ENCODE measurements at places on chromosomes 16 and 17. TPM values are rescaled to one million over a fixed set of nuclear protein-coding genes. Genes with fewer than 3 reads are reported as not detected.
A peak's percentile ranks its signal among the peaks of the same experiment; 100 is the strongest.

HNF1B gene
- not detected for polyA plus RNA-seq

RNU2-1 gene
- polyA plus RNA-seq = not detected

NDRG4 gene
- polyA plus RNA-seq = 20.7 TPM

KRT33A gene
- polyA plus RNA-seq = not detected

PRSS36 gene
- polyA plus RNA-seq = 0.39 TPM

SPATA32 gene
- polyA plus RNA-seq = not detected

PTGES3L gene
- polyA plus RNA-seq = 3.3 TPM

TVP23B gene
- 19.1 TPM for polyA plus RNA-seq

KCNJ12 gene
- polyA plus RNA-seq = 0.13 TPM

TCAP gene
- polyA plus RNA-seq = 0.22 TPM

DNA sequence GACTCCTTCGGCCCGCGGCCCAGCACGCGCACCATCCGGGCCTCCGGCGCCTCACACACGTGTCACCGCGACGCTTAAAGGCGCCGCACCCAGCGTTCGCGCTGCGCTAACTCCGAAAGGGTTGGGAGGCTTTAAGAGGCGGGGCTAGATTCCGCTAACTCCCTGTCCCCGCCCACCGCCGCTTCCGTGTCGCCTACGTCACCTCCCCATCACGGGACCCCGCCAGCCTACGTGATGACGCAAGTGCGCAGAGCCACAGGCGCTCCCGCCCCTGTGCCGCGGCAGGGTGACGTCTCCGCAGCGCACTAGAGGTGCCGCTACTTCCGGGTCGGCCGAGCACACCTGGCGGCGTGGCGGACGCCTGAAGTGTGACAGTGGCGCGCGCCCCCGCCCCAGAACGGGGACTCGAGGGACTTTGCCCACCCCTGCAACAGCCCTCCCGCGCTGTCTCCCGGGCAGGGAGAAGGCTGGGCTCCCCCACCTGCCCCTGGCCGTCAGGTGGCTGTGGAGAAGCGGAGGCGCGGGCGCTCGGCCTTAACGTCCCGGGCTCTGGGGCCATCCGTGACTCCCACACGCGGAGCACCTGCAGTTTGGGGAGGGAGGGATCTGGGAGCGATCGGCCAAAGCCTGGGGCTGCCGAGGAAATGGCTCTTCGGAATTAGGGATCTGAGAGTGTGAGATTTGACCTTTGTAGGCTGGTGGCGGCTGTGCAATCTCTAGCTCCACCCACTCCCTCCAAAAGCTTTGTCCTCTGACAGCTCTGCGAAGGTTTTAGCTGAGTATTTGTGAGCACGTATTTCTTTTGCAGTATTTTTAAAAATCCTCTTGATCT, at the start of gene USP36:
USP36 (minus strand) TSS at position 35 of the 832 bp plus-strand sequence. CDS start 4,451 bp downstream, outside the sequence.
- DNase-seq = peak; percentile 88

- DNase-seq = no peak
Observed at GRCh38 chr16:72501739-72502593, 330.0 kb upstream of the PMFBP1 start.

DNA sequence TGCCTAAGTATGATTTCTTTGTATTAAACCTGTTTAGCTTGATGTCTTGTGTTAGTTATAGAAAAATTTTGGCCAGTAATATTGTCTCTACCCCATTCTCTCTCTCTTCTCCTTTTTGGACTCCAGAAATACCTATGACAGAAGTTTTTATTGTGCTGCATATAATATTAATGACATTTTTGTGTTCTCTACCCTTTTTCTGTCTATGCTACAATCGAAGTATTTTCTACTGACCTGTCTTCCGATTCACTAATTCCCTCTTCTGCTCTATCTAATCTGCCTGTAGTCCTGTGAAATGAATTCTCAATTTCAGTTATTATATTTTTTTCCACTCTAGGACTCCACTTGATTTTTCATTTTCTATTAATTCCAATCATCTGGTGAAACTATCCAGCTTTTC, 26.0 kb upstream of the TMEM92 start:
- DNase-seq = no peak

DNA sequence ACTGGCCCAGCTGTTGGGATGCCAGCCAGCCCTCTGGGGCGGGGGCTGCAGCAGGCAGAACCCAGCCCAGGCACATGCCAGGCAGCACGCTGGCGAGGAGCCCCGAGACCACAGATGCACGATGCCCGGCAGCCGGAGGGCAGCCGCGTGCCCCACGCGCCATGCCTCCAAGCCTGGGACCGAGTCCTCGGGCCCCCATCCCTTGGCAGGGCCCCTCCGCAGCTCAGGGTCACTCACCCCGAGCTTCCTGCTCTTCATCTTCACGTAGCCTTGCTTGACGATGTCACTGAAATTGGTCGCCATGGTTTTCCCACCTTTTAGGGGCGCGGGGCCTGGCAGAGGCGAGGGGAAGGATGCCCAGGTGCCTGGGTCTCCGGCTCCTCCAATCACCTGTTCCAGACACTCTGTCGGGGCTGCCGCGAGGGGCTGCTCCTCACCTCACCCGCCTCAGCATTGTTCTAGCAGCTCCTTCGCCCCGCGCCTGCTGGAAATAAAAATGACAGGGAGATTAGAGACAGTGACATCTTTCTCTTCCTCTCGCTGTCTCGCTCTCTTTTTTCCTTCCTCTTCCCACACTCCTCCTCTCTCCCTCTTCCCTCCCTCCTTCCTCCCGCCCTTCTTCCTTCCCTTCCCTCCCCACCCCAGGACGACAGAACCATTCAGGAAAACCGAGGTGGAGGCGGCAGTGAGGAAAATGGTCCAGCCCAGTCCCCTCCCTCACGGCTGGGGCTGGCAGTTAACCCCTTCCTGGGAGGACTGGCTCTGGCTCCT, 6.9 kb downstream of the DOK4 start:
- no peak for DNase-seq

DNA sequence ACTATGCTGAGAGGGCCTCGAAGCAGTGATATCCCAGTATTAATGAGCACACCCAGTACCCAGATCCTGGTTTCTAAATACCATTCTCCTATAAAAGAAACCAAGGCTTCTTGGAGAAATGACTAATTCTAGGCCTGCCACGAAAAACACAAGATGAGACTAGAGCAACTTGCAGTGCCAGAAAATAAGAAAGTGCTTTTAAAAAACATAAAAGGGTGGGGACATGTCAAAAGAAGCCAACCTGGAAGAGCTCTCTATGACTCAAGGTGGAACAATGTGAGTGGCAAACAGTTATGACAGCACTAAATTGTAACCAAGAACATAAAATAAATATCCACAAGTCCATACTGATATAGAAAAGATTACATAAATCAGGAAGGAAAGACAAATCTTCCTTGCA, 153.2 kb upstream of the KCNJ18 start:
- DNase-seq = no peak

- DNase-seq = no peak
Observed at GRCh38 chr16:87836844-87837581, 32.3 kb downstream of the SLC7A5 start.

DNA sequence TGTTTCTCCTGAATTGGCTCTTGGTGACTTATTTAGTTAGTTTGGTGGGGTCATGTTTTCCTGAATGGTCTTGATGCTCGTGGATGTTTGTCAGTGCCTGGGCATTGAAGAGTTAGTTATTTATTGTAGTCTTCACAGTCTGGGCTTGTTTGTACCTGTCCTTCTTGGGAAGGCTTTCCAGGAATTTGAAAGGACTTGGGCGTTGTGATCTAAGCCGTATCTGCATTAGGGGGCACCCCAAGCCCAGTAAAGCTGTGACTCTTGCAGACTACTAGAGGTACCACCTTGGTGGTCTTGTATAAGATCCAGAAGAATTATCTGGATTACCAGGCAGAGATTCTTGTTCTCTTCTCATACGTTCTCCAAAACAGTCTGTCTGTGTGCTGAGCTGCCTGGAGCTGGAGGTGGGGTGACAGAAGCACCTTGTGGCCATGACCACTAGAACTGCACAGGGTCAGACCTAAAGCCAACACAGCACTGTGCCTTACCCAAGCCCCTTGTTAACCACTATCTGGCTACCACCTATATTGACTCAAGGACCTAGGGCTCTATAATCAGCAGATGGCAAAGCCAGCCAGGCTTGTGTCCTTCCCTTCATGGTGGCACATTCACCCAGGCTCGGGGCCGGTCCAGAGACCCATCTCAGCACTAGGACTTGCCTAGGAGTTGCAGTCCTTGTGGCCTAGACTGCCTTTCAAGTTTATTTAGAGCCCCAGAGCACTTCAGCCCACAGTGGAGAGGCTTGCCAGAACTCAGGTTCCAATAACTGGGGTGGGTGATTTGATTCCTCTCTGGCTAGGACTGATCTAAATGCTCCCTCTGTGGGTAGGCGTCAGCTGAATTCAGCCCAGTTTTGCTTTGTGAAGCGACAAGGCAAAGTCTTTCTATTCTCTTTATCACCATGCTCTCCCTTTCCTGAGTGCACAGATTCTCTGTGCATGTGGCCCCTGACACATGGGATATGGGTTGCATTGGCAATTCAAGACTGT, 11.0 kb downstream of the RNF135 start:
- DNase-seq = no peak

- no peak for DNase-seq
Observed at GRCh38 chr16:26430618-26431017, 636.1 kb upstream of the C16orf82 start.

DNA sequence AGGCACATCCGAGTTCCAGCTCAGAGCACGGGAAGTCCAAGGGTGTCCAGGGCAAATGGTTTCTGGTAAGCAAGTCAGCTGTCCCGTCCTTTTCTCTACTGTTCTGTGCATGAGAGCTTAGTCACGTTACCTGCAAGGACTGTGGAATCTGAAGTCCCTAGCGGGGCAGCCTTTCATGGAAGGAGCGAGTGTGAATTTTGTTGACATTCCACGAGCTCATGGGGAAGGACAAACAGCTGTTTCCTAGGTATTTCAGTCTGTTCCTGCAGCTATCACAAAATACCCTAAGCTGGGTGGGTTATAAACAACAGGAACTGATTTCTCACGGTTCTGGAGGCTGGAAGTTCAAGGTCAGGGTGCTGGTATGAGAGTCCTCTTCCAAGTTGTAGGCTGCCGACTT, 109.2 kb downstream of the SDR42E1 start:
- no peak for DNase-seq

DNA sequence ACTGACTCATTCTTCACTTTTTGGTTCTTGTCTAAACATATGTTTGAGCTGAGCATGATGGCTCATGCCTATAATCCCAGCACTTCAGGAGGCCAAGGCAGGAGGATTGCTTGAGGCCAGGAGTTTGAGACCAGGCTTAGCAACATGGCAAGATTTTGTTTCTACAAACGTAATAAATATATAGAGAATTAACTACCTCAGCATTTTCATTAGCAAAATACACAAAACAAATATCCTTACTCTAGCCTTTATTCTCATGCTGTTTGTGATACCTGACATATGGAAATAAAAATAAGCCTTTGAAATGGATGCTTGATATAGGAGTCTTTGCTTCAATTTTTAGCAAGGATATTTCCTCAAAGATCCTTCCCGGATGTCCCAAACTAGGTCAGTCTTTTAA, 132.8 kb downstream of the ABCC1 start:
- DNase-seq = no peak

- DNase-seq = no peak
Observed at GRCh38 chr17:50272711-50273653, 1.3 kb upstream of the TMEM92 start.

- DNase-seq = no peak
Observed at GRCh38 chr17:18141210-18141803, 32.8 kb downstream of the MYO15A start.

DNA sequence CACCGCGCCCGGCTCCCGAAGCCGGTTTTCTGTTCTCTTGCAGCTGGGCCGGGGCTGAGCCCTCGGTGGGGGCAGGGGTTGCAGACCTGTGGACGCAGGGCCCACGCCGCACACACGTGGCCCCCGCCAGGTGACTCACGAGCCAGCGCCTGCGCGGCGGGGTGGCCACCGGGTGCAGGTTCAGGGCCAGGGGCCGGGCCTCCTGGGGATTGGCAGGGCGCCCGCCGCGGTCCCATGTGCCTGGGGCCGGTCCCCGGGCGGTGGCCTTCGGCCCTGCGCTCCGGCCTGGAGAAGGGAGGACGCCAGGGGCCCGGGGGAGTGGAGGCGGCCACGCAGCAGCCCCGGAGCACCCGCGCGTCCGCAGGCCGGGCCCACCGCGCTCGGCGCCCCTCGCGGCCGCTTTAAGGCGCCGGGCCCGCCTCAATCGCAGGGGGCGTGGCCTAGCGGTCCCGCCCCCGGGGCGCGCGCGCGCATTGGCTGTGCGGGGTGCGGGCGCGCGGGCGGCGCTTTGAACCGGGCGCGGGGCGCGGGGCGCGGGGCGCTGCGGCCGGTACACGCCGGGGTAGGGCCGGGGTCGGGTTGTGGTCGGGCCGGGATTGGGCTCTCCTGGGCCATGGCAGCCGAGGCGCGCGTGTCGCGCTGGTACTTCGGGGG, at the start of gene SLC25A10:
SLC25A10 (plus strand) TSS at position 471 of the 654 bp plus-strand sequence; CDS start at position 614, 143 bp downstream.
- DNase-seq = no peak

- peak; percentile 89 for DNase-seq
Observed at GRCh38 chr16:69476920-69477443, 52.6 kb downstream of the CYB5B start.

DNA sequence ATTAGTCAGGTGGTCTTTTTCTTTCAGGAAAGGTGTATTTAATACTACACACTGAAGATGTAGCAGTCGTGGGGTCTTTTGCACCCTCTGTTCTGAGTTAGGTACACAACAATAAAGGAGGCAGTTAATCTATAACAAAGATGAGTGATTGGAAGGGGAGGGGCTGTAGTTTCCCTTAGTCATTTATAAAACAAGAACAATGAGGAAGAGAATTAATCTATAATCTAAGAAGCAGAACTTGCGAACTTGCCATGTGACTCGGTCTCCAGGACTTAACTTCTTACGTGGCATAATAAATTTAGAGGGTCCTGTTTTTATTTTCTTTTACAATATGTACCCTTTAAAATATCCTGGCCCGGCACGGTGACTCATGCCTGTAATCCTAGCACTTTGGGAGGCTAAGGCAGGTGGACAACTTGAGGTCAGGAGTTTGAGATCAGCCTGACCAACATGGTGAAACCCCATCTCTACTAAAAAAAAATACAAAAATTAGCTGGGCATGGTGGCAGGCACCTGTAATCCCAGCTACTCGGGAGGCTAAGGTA, 8.6 kb upstream of the APPBP2 start:
- no peak for DNase-seq

DNA sequence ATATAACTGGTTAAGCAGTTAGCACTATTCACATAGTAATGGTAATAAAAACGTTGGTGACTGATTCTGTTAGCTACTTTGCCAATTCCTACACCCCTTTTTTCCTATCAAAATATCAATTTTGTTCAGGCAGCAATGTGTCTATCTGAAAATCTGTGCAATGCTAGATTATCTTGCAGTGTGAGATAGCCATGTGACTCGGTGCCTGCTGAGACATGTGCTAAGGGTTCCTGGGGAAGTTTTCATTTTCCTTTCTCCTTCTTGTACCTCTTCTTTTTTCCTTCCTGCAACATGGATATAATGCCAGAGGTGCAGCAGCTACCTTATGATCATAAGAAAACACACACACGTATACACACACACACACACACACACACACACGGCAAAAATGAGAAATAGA, 100.5 kb upstream of the SHISA6 start:
- DNase-seq = no peak

Data from BJ (cell line).